ENCODE measurements at places on chromosomes 1 and 21.

- H3K4me3 ChIP-seq: no peak overlapping the region
- no peak overlapping the region for H3K27ac ChIP-seq
- H3K4me1 ChIP-seq: no peaks in the 10 kb centered on the region
- no peaks in the 10 kb centered on the region for H3K36me3 ChIP-seq
- DNase-seq: no peak
Measured at GRCh38 chr1:33718186-33718585, 145.7 kb upstream of the HMGB4 start.

- H3K36me3 ChIP-seq: no peaks in the 10 kb centered on the region
- H3K4me3 ChIP-seq: no peak overlapping the region
- H3K4me1 ChIP-seq: peaks cover 8% of the 10 kb centered on the region
Measured at GRCh38 chr1:5464366-5464765, 527.9 kb downstream of the NPHP4 start.

- DNase-seq: no peak
- H3K27ac ChIP-seq: no peak overlapping the region
- H3K27me3 ChIP-seq: no peaks in the 10 kb centered on the region
- no peak overlapping the region for H3K4me3 ChIP-seq
Measured at GRCh38 chr21:18549214-18549905, 145.8 kb upstream of the TMPRSS15 start.

DNA sequence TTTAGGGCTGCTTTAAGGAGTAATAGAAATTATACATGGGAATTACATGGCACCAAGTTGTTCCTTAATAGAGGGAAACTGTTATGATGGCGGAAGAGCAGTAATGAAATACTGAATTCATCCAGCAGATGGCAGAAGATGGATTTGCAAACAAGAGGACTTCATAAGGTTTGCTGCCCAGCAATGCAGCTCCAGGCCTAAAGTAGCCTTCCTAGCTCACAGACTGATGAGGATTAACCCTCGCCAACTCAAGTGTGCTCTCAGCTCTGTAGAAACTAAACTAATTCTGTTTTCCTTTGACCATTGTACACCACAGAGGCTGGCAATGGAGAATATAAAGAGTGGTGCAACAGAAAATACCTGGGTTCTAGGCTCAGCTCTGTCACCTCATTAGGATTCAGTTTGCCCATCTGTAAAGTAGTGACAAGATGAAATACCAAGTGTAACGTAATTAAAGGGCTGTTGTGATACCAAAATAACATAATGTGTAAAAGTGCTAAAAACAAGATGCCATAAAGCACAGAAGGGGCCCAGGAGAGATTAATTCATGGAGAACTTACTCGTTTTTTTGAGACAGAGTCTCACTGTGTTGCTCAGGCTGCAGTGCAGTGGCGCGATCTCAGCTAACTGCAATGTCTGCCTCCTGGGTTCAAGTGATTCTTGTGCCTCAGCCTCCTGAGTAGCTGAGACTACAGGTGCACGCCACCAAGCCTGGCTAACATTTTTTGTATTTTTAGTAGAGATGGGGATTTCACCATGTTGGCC lies 102.4 kb upstream of the SERBP1 start:
- no peak for DNase-seq
- H3K4me1 ChIP-seq: no peaks in the 10 kb centered on the region
- H3K4me3 ChIP-seq: no peak overlapping the region
- H3K27ac ChIP-seq: no peak overlapping the region

- H3K4me1 ChIP-seq: peaks cover 46% of the 10 kb centered on the region
- H3K36me3 ChIP-seq: peaks cover 3% of the 10 kb centered on the region
- DNase-seq: no peak
- H3K4me3 ChIP-seq: peak overlapping the region; percentile 64
- no peaks in the 10 kb centered on the region for H3K27me3 ChIP-seq
- H3K27ac ChIP-seq: peak overlapping the region; percentile 78
Measured at GRCh38 chr21:46459356-46460112, 843 bp downstream of the DIP2A start.

DNA sequence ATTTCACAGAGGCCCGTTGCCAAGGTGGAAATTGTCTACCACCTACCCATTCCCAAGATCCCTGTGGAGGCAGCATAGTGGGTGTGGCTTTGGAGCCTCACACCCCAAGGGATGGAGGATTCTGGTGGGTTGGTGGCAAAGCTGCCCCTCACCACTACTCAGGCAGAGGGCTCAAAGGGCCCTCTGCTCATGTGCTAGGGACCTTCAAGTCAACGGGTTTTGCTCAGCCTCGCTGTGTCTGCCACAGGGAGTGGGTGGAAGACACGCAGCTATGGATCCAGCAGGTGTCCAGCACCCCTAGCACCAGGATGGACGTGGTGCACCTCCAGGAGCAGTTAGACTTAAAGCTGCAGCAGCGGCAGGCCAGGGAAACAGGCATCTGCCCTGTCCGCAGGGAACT lies 2.3 kb downstream of the DNALI1 start:
- H3K36me3 ChIP-seq: no peaks in the 10 kb centered on the region
- H3K27ac ChIP-seq: no peak overlapping the region
- no peaks in the 10 kb centered on the region for H3K4me1 ChIP-seq
- no peaks in the 10 kb centered on the region for H3K27me3 ChIP-seq
- H3K4me3 ChIP-seq: no peak overlapping the region
- DNase-seq: no peak

DNA sequence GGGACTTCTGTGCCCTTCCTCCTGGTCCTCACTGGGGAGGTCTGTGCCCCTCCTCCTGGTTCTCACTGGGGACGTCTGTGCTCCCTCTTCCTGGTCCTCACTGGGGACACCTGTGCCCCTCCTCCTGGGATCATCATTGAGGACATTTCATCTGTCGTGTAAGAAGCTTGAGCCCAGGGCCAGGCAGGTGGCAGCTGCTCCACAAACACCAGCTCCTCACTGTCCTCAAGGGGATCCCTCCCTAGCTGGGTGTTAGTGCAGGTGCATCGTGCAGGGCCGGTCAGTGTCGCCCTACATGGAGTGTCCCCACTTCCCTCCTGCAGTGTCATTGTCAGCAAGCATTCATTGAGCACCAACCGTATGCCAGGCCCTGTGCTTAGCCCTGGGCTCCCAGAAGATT lies 312.7 kb downstream of the PTPRU start:
- no peaks in the 10 kb centered on the region for H3K27me3 ChIP-seq
- DNase-seq: no peak
- no peaks in the 10 kb centered on the region for H3K36me3 ChIP-seq
- H3K4me3 ChIP-seq: no peak overlapping the region

GRCh38 chr1:224450561-224451350 lies 16.2 kb upstream of the WDR26 start:
- H3K27me3 ChIP-seq: no peaks in the 10 kb centered on the region
- no peak overlapping the region for H3K4me3 ChIP-seq
- H3K4me1 ChIP-seq: no peaks in the 10 kb centered on the region
- no peaks in the 10 kb centered on the region for H3K36me3 ChIP-seq
- H3K27ac ChIP-seq: no peak overlapping the region
- no peak for DNase-seq

GRCh38 chr1:61404597-61405376 lies 320.2 kb downstream of the TM2D1 start:
- no peaks in the 10 kb centered on the region for H3K27me3 ChIP-seq
- H3K4me3 ChIP-seq: no peak overlapping the region
- no peaks in the 10 kb centered on the region for H3K36me3 ChIP-seq
- no peak for DNase-seq
- H3K27ac ChIP-seq: no peak overlapping the region

- H3K36me3 ChIP-seq: peaks cover 10% of the 10 kb centered on the region
- no peaks in the 10 kb centered on the region for H3K27me3 ChIP-seq
- no peak overlapping the region for H3K4me3 ChIP-seq
- peaks cover 40% of the 10 kb centered on the region for H3K4me1 ChIP-seq
Measured at GRCh38 chr1:156195853-156196252, 1.9 kb downstream of the SLC25A44 start.

DNA sequence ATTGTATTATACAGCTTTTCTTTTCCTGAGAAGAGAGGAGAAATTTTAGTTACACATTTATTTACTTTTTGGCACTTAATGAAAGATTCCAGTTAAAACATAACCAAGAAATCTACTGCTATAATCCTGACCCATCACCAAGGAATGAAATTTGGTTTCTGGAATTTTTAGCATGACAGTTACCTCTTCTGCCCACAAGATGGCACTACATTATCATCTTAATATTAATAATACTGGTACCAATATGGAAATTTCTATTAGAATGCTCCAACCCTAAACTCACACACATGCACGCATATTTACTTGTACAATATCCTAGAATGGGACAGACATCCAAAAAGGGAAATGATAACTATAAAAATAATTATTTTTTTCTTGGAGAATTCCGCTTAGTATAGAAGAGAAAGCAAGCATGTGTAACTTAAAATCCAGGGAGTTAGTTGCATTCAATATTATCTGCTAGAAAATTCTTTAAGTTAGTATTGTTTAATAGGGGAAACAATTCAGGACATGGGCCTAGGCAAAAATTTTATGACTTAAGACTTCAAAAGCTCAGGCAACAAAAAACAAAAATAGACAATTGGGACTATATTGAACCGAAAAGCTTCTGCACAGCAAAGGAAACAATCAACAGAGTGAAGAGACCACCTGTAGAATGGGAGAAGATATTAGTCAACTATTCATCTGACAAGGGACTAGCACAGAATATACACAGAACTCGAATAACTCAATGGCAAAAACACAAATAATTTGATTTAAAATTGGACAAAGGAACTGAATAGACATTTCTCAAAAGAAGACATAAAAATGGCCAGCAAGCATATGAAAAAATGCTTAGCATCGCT lies 37.4 kb downstream of the MAP3K21 start:
- H3K27me3 ChIP-seq: no peaks in the 10 kb centered on the region
- no peaks in the 10 kb centered on the region for H3K36me3 ChIP-seq
- H3K4me3 ChIP-seq: no peak overlapping the region
- H3K27ac ChIP-seq: no peak overlapping the region

- H3K27ac ChIP-seq: no peak overlapping the region
- no peaks in the 10 kb centered on the region for H3K36me3 ChIP-seq
- H3K4me1 ChIP-seq: no peaks in the 10 kb centered on the region
- no peak overlapping the region for H3K4me3 ChIP-seq
- DNase-seq: no peak
- peaks cover 3% of the 10 kb centered on the region for H3K27me3 ChIP-seq
Measured at GRCh38 chr1:51610637-51611036, 6.3 kb upstream of the OSBPL9 start.

DNA sequence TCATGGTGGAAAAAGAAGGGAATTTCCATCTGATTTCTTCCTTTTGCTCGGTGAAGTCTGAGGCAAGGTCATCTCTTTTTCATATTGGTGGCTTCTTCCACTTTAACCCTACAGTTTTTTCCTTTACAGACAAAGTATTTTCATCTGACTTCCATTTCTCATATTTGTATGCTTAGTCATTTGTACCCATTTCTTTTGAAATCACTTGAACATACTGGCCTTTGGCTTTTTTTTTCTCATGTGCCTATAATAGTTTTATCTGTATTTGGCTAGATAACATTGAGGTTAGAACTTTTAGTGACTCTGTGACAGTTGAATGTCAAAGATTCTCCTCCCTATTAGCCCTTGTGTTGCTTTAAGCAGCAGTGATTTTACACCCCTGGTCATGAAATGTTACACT lies 27.7 kb downstream of the IL12RB2 start:
- H3K27ac ChIP-seq: no peak overlapping the region
- DNase-seq: no peak
- peaks cover 42% of the 10 kb centered on the region for H3K4me1 ChIP-seq

DNA sequence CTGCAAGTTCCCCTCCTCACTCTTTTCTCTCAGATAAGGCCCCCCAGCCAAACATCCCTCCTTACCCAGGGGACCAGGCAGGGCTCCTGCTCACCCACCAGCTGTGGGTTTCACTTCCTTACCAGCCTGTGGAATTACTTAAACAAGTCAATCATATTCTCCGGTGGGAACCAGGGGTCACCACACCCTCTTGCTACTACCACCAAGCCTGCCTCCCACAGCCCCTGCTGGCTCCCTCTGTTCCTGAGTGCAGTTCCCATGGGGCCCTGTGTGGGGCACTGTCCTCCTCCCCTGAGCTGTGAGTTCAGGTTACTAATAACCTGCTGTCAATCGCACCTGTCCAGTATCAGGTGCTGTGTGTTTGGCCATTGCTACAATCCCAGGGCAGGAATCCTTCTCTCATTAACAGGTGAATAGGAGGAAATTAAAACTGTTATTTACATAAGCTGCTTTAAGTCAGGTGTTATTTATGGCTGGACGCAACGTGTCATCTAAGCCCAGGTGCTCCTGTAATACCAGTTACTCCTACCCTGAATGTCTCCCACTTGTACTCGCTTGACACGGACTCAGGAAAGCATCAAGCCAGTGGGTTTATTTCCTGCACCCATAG lies 53.1 kb upstream of the LBR start:
- peak; percentile 21 for DNase-seq
- no peaks in the 10 kb centered on the region for H3K36me3 ChIP-seq
- H3K4me1 ChIP-seq: peaks cover 21% of the 10 kb centered on the region
- no peak overlapping the region for H3K27ac ChIP-seq
- H3K4me3 ChIP-seq: no peak overlapping the region

DNA sequence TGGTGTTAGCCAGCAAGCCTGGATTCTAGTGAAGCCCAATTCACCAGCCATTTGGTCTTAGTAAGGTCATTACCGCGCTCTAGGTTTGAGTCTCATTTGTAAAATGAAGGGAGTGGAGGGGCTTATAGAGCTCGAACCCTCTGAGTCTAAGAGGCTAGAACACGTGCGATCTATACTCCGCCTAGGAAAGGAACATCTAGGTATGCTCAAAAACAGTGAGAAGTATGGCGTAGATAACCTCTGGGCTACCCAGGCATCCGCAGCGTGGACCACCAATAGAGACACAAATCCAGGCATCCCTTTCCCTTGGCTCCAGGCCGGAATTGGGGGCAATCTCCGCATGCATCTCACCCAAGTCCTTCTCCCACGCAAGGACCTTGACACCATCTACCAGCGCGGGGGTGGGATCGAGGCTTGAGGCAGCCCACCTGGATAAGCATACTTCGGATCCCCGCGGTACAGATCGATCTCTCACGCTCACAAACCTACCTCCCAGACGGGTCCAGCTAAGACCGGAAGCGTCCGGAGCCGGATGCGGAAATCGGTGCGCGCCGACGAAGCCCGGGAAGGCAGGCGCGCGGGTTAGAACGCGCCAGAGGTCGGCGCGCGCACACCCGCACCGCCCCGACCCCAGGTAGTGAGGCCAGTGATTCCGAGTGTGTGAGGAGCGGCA lies at the start of gene METTL25B:
METTL25B (plus strand) TSS at position 544 of the 673 bp plus-strand sequence. CDS start 636 bp downstream, outside the sequence.
- peaks cover 17% of the 10 kb centered on the region for H3K36me3 ChIP-seq
- no peaks in the 10 kb centered on the region for H3K27me3 ChIP-seq
- H3K4me1 ChIP-seq: peaks cover 39% of the 10 kb centered on the region

DNA sequence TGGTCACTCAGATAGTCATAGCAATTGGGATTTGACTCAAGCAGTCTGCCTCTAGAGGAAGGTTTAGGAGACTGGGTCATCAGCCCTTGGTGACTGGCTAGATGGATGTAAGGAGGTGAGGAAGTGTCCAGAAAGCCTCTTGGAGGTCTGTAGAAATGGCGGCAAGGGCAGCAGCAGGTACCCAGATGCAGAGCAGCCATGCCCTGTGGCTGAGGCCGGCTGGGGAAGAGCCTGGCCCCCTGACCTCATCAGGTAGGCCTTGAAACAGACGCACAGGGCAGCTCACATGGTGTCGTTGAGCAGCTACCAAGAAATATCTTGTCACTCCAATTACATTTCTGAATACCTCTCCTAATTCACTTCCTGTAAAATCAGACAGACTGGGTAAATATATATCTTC lies 98.2 kb downstream of the DMRTB1 start:
- no peaks in the 10 kb centered on the region for H3K4me1 ChIP-seq
- no peak overlapping the region for H3K4me3 ChIP-seq
- no peaks in the 10 kb centered on the region for H3K27me3 ChIP-seq
